Left renal cortex interstitium (tissue), 4 donors: ENCODE measurements at places on chromosomes 7 and 10. TPM values are rescaled to one million over a fixed set of nuclear protein-coding genes. Genes with fewer than 3 reads are reported as not detected.

Gene NME8
- not detected for polyA plus RNA-seq

Gene ZNF511
- polyA plus RNA-seq: 53.7 TPM

Gene RNF32
- polyA plus RNA-seq: 2.8 TPM

Gene PILRA
- polyA plus RNA-seq: 3.2 TPM

Gene IKZF1
- polyA plus RNA-seq: 1.3 TPM

Gene TMEM176A
- 90.3 TPM for polyA plus RNA-seq

Gene NEUROD6
- not detected for polyA plus RNA-seq

Gene LBX1
- polyA plus RNA-seq: not detected
